Myocyte (in vitro differentiated cells): ENCODE measurements at places on chromosomes 5 and 9. TPM values are rescaled to one million over a fixed set of nuclear protein-coding genes. Genes with fewer than 3 reads are reported as not detected.

The GLRA1 gene
- not detected in 2 replicates for total RNA-seq

The CDC20B gene
- total RNA-seq = not detected in 2 replicates

The TMEM215 gene
- not detected in 2 replicates for total RNA-seq

The AJM1 gene
- total RNA-seq = 2.7 and 6.5 TPM in 2 replicates

The CNTLN gene
- 6.5 and 7.4 TPM in 2 replicates for total RNA-seq

The AUH gene
- total RNA-seq = 11.2 and 13.7 TPM in 2 replicates

The ROR2 gene
- total RNA-seq = 0.05 TPM in 1 of 2 replicates, not detected in the other

The PAEP gene
- total RNA-seq = not detected in 2 replicates

The SPINK7 gene
- total RNA-seq = not detected in 2 replicates

The RETREG1 gene
- 11.3 and 17.3 TPM in 2 replicates for total RNA-seq

The LHX6 gene
- 0.21 and 0.32 TPM in 2 replicates for total RNA-seq

The CLPTM1L gene
- 156 and 169 TPM in 2 replicates for total RNA-seq

The C5orf63 gene
- total RNA-seq = 1.6 and 1.9 TPM in 2 replicates

The COX7C gene
- total RNA-seq = 413 and 475 TPM in 2 replicates

The RASEF gene
- total RNA-seq = not detected in 2 replicates

The RAB3C gene
- total RNA-seq = not detected in 2 replicates

The CD74 gene
- 1.3 and 2.9 TPM in 2 replicates for total RNA-seq

The SHLD3 gene
- total RNA-seq = 2.5 TPM in 2 replicates

The SNCAIP gene
- total RNA-seq = 0.21 TPM in 1 of 2 replicates, not detected in the other

The TSC1 gene
- 30.3 and 54.3 TPM in 2 replicates for total RNA-seq

The HRCT1 gene
- total RNA-seq = 0.37 and 1.5 TPM in 2 replicates

The RANBP6 gene
- 38.3 and 42.0 TPM in 2 replicates for total RNA-seq

The DMRT2 gene
- total RNA-seq = not detected in 2 replicates
